ENCODE measurements at places on chromosomes 7 and 10.

- DNase-seq = no peak
Measured at GRCh38 chr10:68618234-68618633, 58.1 kb downstream of the TET1 start.

GRCh38 chr7:63925626-63926460 is 72.8 kb upstream of the ZNF722 start:
- DNase-seq = peak; percentile 86

GRCh38 chr7:84187813-84188510 is 6.6 kb downstream of the SEMA3A start:
- DNase-seq = no peak

- no peak for DNase-seq
Measured at GRCh38 chr10:91642831-91643692, 10.2 kb upstream of the PPP1R3C start.

DNA sequence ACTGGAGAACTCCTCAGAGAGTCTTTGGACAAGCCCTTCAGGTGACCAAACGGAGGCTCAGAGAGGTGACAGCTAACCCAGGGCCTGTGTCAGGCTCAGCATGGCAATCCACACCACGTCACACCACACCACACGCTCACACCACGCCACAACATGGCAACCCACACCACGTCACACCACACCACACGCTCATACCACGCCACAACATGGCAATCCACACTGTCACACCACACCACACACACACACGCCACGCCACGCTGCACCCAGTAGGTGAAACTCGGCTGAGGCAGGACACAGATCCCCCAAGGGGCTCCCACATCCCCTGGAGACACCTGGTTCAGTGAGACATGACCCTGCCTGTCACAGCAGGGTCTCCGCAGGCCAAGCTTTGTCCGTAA is 107.3 kb downstream of the PDGFA start:
- DNase-seq = no peak

GRCh38 chr7:42236266-42236975 is 588 bp downstream of the GLI3 start:
- no peak for DNase-seq

DNA sequence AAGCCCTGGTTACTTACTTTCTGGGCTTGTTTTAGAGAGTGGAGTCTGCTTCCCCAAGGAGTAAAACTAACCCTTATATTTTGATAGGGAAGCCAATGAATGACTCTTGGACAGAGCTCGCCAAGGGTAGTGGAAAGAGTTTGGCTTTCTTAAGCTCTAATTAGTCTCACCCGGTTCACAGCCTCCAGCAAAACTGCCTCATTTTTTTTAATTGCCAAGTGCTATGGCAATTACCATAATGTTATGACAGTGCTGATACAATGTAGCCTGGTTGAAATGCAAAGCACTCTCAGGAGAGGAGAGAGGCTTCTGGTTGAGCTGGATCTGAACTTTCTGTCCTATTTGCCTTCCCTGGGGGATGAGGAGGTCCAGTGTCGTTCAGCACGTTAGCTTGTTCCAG is 376.1 kb upstream of the CHRM2 start:
- DNase-seq = no peak

Data from CD4-positive, alpha-beta T cell treated with Interleukin-1 beta for 1 hour (primary cell).